ENCODE measurements at places on chromosomes 11 and 22. TPM values are rescaled to one million over a fixed set of nuclear protein-coding genes. Genes with fewer than 3 reads are reported as not detected.

The VPREB3 gene
- not detected for total RNA-seq

The OR8K1 gene
- not detected for total RNA-seq

The OR52I2 gene
- total RNA-seq, result not detected

The LRRC4C gene
- total RNA-seq, result 0.12 TPM

The NAALADL1 gene
- 27.9 TPM for total RNA-seq

The RIN1 gene
- total RNA-seq, result 21.1 TPM

The TESMIN gene
- total RNA-seq, result 7.5 TPM

The PARVG gene
- not detected for total RNA-seq

The HEPN1 gene
- not detected for total RNA-seq

The BIK gene
- 12.4 TPM for total RNA-seq

The SPON1 gene
- 20.5 TPM for total RNA-seq

Data from epithelial cell of proximal tubule (primary cell).